ENCODE measurements at places on chromosomes 1 and 21.

DNA sequence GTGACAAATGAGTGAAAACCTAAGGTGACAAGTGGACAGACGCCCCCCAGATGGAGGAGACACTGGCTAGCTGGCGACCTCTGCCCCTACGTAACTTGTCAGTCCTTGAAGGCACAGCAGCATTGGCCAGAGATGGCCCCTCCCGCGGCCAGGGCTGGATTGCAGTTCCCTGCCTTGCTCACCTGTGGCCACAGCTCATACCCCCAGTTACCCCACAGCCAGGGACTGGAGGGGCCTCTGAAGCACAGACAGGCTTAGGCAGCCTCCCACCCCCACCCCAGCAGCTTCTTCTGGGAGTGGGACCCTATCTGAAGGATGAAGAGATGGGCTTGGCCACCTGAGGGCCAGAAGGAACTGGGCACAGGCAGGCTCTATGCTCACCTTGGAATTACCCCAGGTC is 3.7 kb downstream of the HES3 start:
- DNase-seq: no peak

- no peak for DNase-seq
Observed at GRCh38 chr1:202129453-202130296, 7.0 kb downstream of the GPR37L1 start.

DNA sequence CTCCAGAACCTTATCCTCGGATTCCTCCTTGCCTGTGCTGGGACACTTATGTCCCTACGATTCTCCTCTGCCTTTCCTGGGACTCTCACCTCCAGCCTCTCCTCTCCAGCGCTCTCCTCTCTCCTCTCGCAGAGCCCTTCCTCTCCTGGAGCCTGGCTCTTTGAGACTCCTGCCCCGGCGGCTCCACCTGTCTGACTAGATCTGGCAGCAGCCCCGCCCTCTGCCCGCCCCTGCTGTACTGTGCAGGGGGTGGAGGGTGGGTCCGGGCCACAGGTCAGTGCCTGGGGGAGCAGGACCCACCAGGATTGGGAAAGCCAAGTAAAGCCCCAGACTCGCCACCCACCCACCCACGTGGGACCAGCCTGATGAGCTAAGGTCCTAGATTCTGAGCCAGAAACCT is 1.6 kb downstream of the ELOVL1 start:
- DNase-seq: no peak

DNA sequence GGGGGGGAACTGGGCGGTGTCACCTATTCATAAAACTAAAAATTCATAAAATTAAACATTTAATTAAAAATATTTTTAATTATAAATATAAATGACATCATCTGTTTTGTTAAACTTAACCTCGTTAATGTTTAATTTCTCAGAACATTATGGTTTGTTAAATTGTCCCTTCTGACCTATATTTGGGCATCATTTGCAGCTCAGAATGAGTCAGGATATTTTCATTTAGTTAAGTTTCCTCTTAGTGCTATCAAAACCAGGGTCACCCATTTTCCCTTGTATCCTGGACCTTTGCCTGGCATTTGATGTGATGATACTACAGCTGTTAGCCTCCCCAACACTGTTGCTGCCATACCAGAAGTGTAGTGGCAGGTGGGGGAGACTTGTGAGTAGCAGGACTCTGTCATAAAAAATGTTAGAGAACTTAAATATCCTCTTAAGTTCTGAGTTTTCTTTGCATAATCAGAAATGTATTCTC is 30.3 kb downstream of the TSNAX start:
- DNase-seq: no peak

- no peak for DNase-seq
Observed at GRCh38 chr1:11364170-11364569, 91.2 kb downstream of the UBIAD1 start.

GRCh38 chr1:214027498-214027897 is 39.7 kb downstream of the PROX1 start:
- no peak for DNase-seq

DNA sequence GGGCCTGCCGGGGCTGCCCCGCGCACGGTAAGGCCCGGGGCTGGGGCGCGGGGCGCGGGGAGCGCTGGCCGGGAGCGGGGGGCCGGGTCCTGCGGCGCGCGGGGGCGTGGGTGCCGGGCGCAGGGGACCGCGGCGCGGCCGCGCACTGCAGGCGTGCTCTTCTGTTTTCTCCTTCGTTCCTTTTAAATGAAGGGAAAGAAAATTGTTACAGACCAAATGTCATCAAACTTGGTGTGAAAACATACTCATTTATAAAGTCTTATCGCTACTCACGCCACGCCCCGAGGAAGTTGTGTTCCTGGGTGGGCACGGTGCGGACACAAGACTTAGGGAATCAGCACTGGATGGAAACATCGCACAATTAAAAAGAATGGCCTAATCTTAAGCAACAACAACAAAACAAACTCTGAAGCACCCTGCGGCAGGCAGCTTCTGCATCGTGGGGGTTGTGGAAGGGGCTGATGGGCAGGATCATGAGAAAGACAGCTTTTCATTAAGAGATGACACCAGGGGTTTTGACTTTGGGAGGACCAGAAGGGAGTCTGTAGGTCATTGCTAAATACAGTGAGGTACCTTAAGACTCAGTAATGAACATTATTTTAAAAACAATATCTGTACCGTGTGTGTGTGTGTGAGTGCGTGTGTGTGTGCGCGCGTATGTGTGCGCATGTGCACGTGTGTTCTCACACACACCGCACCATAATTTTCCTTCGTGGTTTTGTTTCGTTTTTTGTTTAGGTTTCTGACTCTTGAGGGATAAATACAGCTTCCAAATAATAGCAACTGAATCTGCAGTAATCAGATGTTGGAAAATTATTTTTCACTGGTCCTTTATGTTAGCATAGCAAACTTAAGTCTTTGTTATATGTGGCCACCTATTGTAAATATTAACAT is 548 bp downstream of the B3GALT5 start:
- DNase-seq: no peak

- no peak for DNase-seq
Observed at GRCh38 chr1:31696242-31696641, 7.6 kb downstream of the COL16A1 start.

- no peak for DNase-seq
Observed at GRCh38 chr1:8777867-8778266, 39.6 kb downstream of the RERE start.

- DNase-seq: no peak
Observed at GRCh38 chr1:7229696-7230631, 444.7 kb downstream of the CAMTA1 start.

GRCh38 chr1:242055749-242056320 is 56.9 kb upstream of the MAP1LC3C start:
- no peak for DNase-seq

- DNase-seq: no peak
Observed at GRCh38 chr1:14605945-14606344, 7.5 kb downstream of the KAZN start.

GRCh38 chr1:44012941-44013609 is 18.2 kb downstream of the SLC6A9 start:
- DNase-seq: no peak

- DNase-seq: no peak
Observed at GRCh38 chr1:157272264-157272663, 134.1 kb upstream of the ETV3 start.

DNA sequence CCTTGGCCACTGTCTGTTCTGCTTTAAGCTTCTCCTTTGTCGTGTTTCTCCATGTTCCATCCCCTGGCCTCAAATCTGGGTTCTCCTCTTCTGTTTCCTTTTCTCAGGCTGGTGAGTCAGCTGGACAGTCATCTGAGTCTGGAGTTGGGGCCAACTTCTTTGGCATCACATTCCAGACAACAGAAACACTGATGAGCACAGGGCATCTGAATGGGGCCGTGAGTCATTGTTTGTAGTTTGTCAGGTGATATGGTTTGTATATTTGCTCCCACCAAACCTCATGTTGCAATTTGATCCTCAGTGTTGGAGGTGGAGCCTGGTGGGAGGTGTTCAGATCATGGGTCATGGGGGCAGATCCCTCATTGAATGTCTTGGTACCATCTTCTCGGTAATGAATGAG is 14.3 kb upstream of the OLIG2 start:
- DNase-seq: peak; percentile 58

DNA sequence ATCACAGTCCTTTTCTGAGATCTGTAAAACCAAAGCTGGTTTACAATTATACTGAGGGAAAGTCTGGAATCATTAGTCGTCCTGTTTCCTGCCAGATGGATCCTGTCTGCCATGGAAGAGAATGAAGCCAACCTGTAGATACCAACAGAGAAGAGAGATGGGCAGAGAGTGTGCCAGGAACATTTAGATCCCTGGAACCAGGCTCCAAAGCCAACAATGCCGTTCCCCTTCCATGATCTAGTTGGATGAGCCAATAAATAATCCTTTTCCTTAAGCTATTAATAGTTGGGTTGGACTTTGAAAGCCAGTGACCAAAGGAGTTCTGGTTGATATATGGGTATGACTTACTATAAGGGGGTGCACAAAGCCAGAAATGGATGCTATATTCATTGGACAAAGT is 15.0 kb downstream of the CAPN8 start:
- DNase-seq: no peak

- DNase-seq: no peak
Observed at GRCh38 chr1:75136921-75137641, 2.9 kb downstream of the LHX8 start.

- no peak for DNase-seq
Observed at GRCh38 chr1:11749203-11749689, 12.7 kb upstream of the C1orf167 start.

DNA sequence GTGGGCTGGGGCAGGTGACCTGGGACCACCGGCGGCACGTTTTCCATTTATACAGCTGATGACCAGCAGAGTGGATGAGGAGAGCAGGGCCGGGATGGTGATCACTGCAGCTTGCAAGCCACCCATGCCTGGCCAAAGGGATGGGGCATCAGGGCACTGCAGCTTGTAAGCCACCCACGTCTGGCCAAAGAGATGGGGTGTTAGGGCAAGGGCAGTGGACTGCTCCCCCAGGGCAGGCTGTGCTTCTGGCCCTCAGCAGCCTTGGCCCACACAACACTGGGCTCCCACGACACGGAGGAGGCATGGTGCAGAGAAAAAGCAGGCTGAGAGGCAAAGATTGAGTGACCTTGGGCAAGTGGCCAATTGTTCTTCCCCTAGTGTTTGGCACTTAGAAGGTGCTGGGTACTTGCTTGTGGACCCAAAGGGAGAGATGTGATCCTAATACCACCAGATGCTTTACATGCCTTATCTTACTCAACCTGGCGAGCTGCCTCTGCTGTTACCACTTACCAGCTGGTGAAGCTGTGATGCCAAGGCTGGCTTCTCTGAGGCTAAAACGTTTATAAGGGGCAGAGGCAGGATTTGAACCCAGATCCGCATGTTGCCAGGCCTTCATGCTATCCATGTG is 48.3 kb downstream of the TRIM62 start:
- no peak for DNase-seq

- DNase-seq: no peak
Observed at GRCh38 chr1:3852091-3852490, 4.9 kb downstream of the CEP104 start.

DNA sequence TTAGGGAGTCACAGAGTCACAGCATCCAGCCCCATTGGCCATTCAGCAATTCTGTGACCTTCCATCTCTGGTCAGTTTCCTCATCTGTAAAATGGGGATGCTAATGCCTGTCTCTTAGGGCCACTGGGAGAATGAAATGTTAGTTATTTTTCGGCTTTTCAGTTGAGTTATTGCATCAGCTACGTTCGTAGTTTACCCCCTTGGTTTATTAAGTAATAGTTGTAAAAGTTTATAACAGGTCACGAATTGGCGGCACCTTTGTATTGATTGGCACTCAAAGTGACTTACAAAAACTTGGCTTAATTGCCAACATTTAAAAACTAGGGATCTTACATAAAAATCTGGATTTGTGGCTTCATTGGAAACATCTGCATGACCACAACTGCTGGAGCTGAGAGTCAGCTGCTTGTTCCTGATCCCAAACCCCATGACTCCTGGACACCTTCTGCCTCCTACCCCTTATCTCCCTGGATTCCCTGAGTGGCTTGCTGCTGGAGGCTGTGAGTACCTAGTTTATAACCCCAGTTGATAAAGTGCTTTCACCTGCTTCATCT is 23.0 kb upstream of the SLC1A7 start:
- no peak for DNase-seq

- no peak for DNase-seq
Observed at GRCh38 chr1:154698320-154699096, 90.5 kb upstream of the ADAR start.
